ENCODE measurements at places on chromosomes 7 and 10.

DNA sequence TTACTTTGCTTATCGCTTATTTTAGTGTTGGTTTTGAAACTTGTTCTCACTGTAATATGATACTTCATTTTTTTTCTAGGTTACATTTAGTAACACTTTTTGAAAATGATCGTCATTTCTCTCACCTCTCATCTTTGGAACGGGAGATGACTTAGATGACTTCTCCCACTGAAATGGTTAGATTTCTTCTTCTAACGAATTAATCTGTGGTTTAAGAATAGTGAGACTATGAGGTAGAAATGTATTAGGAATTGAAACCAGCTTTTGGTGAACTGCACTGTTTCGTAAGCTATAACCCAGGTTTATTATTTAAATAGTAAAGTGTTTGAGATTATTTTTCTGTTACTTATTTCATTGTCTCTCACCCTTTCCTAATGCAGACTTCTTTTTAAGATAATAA, 93.7 kb downstream of the PRR15 start:
- DNase-seq = no peak

DNA sequence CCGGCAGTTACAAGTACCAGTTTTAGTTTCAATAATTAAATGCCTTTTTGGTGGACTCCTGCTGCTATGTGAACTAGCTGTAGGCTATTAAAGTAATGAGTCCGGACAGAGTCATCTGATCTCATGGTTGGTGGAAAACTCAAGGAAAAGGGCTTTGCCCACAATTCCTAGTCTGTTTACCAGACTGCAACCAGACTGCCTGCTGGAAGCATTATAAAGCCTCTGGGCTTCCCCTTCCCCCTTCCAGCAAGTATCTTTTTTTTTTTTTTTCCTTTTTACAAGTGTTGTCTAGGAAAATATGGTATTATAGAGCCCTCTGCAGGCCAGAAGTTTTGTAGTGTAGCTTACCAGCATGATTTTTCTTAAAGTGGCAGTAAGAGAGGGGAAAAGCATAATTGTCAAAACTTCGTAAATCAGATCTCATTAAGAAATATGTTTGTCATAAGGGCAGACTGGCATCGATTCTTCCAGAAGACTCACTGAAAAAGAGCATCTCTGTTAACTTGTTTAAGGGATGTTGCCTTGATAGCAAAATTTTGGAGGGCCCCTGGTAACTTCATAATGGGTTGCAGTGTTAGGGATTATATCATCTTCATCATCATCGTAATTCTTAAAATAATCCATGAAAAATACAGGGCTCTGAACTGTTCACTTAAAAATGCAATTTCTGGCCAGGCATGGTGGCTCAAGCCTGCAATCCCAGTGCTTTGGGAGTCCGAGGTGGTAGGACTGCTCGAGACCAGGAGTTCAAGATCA, 181.3 kb downstream of the TAX1BP1 start:
- DNase-seq = peak; percentile 70

DNA sequence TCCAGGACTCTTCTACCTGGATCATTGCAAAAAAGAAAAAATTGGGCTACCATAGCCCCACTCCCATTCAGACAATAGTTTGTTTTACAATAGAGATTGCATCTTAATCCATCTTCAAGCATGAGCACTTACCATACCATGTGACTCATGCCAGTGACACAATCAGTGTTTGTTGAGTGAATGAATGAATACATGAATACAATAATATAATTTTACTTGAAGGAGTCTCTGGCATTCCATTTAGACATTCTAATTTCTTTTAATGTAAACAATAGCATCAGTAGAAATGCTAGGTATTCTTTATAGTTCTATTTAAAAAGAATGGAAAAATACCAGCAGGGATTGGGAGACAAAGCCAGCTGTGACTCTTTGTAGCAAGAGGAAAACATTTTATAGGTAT, 141.6 kb upstream of the AKR1E2 start:
- DNase-seq = no peak

GRCh38 chr7:112182749-112183148, 23.4 kb downstream of the DOCK4 start:
- peak; percentile 43 for DNase-seq

DNA sequence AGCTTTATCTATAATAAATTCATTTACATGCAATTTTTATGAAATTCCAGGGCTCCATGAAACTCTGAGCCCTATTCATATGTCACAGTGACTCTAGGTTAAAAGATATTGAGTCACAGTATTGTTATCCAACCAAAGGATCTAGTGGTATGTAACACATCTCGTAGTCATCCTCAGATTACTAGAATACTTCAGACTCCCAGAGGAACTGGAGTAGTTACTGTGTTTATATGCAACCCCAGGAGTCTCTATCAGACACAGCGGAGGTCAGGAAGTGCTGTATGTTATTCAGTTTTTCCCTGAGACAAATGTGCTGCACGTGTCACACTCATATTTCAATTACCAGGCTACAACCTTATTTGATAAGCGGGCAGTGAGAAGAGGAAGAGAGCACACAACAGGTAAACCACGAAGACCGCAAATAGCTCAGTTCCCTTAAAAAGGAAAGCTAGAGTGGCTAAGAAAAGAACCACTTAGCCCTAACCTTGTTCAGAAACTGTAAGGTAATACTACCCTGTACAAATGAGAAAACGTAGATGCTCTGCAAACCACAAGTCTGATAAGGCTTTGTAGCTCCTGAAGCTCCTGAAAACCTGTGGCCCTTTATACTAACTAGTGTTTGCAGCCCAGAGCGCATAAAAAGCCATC, 114.0 kb upstream of the CNTNAP2 start:
- DNase-seq = no peak

DNA sequence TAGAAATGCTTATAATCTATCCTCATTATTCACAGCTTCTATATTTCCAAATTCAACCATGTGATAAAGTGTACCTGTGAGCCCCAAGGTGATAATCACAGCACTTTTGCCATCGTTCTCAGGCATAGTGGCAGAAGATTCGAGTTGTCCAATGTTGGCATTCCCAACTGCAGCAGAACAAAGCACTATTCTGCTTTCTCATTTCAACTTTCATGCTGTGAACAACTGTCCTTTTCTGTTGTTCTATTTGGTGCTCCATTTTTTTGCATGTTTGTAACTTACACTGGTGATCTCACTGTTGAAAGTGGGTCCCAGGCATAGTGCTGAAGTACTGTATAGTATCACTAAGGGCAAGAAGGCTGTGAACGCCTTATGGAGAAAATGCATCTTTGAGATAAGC, 438.2 kb downstream of the PAXIP1 start:
- no peak for DNase-seq

DNA sequence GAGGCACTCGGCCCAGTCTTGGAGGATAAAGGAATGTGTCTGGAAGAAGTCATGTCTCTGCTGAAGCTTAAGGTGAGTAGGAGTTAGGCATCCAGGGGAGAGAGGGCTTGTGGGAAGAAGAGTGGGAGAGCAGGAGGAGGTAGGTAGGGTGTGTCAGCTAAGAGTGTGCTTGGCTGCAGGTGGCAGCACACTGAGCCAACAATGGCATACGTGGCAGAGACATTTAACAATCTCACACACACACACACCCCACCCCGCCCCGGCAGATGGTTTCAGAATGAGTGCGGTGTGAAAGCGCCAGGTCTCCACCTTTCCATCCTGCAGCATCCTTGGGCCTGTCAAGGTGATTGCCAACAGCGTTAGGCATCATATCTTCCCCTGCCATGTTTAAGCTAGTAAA, 11.2 kb upstream of the ARPC1A start:
- DNase-seq = no peak

DNA sequence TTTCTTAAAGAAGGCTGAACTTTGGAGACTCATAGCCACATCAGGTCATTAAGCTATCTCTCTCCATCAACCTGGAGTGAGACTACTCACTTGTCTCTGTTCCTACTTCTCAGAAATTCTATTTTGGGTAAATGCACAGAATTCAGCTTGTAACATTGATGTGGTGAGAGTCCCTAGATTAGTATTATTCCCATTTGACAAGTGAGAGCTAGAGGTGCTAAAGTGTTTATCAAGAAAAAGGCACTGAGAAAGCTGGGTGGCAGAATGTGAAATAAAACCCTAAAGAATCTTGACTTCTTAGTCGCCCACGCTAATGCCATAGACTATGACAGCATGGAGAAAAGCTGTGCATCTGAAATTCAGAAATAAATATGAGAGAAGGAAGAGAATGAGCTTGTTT, 73.4 kb upstream of the PDCD4 start:
- no peak for DNase-seq

- no peak for DNase-seq
Measured at GRCh38 chr7:116361767-116362166, 137.8 kb upstream of the CAV2 start.

GRCh38 chr7:27576360-27576944, 86.2 kb downstream of the HIBADH start:
- DNase-seq = no peak

DNA sequence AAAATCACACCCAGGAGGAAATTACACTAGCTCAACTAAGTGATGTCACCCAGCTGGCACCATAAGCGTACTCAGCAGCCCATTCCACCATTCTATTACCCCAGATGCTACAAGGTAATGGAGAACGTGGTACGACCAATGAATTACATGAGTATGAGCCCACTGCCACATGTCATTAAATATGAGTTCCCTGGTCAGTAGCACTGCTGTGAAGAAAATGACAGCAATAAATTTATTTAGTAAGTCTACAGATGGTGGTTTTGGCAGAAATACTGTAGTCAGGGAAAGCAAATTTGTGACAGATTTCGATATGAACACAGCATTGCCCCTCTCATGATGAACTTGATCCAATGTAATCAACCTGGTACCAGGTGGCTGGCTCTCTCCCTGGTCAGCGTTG, 154.2 kb downstream of the VWC2 start:
- no peak for DNase-seq

DNA sequence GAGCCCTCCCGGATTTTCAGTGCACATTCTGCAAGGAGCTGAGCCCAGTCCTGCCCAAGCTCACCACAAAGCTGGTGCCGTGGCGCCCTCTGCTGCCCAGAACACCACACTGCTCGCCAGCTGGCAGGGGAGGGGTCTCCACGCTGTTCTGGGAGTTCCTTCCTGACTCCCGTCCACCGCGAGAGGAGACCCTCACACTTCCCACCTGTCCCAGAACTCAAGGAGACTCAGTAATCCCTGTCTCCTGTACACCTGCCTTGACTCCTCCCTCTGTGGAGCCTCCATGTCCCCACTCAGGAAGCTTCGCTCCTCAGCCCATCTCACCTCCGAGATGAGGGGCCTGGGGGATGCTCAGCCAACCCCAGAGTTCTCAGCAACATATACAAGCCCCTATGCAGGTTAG, 11.3 kb downstream of the C10orf105 start:
- DNase-seq = peak; percentile 76

- no peak for DNase-seq
Measured at GRCh38 chr10:51832652-51833383, 133.4 kb upstream of the CSTF2T start.

DNA sequence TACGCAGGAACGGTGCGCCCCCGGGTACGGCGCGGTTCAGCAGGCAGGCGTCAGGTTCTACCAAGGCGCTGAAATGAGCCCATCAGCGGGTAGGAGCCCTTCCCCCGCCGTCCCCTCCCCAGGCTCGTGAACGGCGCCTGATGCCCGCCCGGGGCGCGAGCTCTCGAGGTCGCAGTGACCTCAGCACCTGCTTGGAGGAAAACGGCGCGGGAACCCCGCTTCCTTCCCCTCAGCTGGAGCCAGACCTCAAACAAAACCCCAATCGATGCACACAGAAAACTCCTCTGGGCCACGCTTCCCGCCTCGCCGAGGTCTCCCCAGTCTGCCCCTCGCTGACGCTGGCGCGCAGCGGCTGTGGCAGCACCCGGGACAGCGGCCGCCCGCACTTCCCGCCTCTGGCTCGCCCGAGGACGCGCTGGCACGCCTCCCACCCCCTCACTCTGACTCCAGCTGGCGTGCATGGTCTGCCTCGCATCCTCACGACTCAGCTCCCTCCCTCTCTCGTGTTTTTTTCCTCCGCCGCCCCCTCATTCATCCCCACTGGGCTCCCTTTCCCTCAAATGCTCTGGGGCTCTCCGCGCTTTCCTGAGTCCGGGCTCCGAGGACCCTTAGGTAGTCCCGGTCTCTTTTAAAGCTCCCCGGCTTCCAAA, 514 bp upstream of the GAD2 start:
- no peak for DNase-seq
